Nucleus accumbens (tissue), 56 donors: ENCODE measurements at places on chromosomes 2 and 18.

DNA sequence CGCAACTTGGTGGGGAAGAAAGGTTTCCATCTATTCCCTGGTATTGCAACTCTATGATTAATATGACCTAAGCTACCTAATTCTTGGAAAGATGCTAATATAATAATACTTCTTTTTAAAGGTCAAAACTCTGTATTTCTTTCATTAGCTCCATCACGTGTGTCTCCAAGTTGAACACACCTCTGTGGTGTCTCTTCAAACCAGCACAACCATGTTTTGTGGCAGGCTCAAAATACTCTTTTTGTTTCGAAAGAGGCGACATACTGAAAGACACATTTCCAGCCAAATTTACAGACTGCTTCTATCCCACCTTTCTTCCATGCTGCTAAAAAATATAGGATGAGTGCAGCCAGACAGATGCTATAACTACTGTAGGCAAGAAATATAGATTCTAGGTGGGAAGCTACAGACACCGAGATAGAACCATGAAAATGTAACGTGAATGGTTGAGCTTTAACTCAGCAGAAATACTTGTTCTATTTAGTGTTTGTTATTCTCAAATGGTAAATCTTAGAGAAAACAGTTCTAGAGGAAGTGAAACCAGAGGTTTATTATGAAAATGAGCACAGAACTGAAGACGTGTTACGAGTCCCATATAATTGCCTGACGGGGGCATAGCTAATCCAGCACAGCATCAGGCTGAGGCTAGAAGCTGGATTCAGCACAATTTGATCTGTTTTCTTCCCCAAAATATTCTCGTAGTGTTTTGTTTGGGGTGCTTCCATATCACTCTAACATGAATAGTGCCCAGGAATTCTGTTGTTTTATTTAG, 991.5 kb upstream of the FANCL start:
- no peak for DNase-seq

DNA sequence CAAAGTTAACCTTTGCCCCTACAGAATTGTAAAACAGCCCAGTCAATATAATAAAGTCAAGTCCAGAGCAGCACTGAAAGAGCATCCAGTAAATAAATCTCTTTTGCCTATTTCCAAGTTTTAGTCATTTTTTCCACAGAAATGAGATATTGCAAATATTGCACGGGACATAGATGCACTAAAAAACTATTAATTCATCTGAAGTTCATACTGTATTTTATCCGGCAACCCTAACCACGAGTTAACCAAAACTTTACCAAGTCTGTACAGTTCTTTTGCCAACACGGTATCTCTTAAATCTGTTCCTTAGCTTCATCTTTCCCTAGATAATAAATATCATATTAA, 484 bp upstream of the ASNSD1 start:
- no peak for DNase-seq

DNA sequence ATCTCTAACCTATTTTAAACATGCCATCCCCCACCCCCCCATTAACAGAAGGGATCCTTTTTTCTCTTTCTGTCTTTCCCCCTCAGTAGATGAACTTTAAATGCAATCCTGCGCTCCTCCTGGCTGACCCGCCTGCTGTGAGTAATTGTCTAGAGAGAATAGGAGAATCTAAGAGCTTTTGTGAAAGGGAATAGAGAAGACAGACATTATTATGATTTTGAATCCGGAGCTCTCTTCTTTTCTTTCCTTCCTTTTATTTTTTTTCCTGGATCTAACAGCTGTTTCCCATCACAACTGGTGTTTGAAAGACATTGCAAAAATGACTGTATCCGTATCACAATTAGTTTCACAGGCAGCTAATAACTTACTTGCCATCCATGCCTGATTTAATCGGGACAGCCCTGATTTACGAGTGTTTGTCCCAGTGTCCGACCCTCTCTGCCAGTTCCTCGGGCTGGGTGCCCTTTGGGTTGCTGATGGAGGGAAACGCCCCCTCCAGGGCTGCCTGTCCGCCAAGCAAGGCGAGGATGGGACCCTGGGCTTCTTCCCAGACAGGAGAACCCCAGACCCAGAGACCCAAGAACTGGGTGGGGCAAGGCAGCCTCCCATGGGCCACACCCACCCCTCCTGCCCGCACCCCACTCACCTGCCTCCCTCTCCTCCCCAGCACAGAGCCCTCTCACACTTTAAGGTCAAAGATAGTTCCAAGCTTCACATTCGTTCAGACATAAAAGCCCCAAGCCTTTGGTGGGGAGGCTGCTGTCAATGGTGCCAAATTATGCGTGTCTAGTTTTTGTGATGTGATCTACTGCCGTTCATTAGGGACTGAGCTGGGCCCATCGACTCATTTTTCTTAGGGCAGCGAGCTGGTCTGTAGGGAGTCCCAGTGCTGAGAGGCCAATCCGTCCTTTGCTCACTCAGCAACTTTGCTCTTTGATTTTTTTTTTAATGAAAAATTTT, 231.7 kb downstream of the ZNF516 start:
- DNase-seq: no peak

DNA sequence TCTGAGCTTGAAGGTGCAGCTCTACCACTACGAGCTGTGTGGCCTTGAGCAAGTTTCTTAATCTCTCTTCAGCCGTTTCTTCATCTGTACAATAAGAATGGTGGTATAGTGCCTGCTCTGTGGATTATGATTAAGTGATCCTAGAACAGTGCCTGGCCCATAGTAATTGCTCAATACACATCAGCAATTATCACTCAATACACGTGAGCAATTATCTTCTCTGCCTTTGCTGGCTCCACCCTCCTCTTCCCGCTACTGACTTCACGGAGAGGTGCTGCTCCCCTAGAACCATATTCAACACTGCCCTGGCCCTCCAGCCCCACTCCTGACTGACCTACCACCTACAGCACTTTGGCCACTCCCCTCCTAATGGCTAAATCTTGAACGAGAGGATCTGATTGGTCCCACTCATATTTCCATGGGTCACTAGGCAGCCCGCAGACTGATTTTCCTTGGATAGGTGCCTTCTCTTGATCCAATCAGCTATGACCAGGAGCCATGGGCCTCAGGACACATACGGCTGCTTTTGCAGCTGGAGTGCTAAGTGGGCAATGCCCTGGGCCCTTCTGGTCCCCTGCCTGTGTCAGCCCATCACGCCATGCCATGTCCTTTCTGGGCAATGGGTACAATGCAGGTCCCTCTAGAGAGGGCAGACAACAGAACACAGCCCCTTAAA, 77.5 kb downstream of the STPG4 start:
- no peak for DNase-seq

- DNase-seq: no peak
Measured at GRCh38 chr2:49004036-49004626, 150.2 kb downstream of the FSHR start.

GRCh38 chr18:33424266-33424946, 16.1 kb downstream of the CCDC178 start:
- DNase-seq: no peak

DNA sequence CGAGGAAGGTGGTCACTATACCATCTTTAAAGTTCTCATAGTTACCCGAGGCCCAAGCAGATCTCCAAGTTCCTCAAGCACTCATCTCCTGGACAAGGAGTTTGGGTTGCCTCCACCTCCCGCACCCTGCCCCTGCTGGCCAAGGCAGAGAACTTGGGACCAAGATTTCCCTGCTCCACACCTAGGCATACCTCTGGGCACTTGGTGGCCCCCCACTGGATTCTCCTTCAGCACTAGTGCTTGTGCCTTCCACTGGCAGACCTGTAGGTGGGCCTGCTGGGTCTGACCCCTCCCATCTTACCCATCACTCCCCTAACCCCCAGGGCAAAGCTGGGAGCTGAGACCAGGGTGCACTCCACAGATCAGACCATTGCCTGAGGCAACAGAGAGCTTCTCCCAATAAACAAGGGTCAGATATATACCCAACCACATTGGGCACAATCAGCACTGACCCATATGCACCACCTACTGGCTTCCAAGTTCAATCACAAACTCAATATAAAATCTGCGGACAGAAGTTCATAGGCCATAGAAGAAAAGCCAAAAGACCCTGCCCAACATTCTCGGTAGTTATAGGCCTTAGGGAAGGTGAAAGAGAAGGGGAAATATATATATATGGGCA, 244.2 kb downstream of the EXOC6B start:
- no peak for DNase-seq

GRCh38 chr2:133110201-133110600, 440.2 kb upstream of the LYPD1 start:
- DNase-seq: no peak

- no peak for DNase-seq
Measured at GRCh38 chr2:214774108-214774507, 35.4 kb downstream of the BARD1 start.

- DNase-seq: no peak
Measured at GRCh38 chr2:54956111-54956627, 94.1 kb downstream of the RTN4 start.

GRCh38 chr2:65275141-65275915, 47.7 kb downstream of the ACTR2 start:
- no peak for DNase-seq
